ENCODE measurements at places on chromosomes 2 and 18. TPM values are rescaled to one million over a fixed set of nuclear protein-coding genes. Genes with fewer than 3 reads are reported as not detected.

- no peak for DNase-seq
Observed at GRCh38 chr2:239013678-239013976, 165.7 kb downstream of the TWIST2 start.

GRCh38 chr18:13889671-13890070 is 25.7 kb downstream of the MC2R start:
- DNase-seq, result no peak

DNA sequence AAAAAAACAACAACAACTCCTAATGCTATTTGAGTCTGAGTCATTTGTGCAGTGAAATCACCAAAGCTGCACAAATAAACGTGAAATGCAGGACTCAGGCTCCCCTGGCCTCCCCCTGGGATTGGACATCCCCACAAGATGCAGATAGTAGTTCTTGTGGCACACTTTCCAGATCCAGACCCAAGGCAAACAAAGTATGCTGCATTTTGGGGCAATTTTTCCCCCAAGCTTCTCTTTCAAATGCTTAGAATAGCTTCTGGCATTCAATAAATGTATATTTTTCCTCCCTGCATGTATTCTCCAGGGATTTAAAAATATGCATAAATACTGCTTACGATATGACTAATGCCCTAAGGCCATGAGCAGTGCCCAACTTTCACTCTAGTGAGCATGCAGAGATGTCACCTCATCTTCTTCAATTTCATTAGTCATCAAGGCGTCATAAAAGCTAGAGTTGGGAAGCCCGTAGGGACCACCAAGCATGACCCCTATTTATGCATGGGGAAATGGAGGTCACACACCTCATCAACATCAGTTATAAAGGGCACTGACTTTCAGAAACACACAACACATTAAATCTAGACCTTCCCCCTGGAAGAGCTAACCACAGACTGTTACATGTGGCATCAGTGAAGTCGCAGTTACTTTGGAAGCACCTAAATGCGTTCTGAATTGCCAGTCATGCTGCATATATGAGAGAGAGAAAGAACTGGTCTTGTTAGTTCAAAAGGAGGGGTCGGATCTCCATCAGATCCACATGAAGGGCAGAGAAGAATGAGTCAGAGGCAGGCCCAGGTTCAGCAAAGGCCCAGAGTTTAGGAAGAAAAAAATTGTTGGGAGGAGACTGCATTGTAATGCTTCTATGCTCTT is 374.1 kb downstream of the LPIN1 start:
- no peak for DNase-seq

DNA sequence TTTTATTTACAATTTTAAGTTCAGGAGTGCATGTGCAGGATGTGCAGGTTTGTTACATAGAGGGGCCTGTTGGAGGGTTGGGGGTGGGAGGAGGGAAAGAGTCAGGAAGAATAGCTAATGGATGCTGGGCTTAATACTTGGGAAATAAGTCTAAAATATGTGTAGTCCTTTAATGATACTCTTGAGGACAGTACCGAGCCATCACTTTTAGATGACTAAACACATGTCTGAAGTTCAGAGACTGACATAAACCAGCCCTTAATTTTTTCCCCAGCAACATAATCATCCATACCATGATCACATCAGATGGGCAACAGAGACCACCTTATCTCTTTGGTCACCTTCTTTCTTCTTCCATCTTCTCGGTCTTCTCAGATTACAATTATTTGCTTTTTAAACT is 189.1 kb upstream of the COL3A1 start:
- no peak for DNase-seq

DNA sequence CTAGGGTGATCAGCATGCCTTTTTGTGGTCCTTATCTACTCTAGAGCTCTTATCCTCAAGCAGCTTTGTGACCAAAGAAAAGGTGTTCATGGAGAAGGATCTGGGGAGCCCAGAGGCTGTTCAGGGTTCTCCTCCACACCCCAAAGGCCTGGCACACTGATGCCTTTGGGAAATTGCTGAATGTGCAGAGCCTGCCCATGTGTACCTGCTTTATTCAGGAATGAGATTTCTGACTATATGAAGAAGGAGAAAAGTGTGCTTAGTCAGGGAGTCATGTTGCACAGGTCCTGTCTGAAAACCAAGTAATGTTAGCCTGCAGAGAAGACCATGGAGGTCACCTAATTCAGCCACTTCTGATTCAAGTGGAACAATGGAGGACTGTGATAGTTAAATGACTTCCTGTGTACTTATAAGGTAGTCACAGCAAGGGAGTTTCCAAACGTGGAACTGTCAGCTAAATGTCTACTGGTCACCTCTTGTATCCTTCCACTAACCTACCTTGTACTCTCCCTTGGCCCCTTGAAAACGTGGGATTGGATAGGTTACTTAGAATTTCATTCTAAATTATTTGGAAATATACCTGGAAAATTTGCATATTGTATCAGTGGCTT is 81.3 kb downstream of the LIMS1 start:
- no peak for DNase-seq

- DNase-seq, result no peak
Observed at GRCh38 chr2:112020561-112020960, 34.5 kb upstream of the TMEM87B start.

GRCh38 chr2:50509852-50510251 is 522.1 kb downstream of the NRXN1 start:
- DNase-seq, result no peak

DNA sequence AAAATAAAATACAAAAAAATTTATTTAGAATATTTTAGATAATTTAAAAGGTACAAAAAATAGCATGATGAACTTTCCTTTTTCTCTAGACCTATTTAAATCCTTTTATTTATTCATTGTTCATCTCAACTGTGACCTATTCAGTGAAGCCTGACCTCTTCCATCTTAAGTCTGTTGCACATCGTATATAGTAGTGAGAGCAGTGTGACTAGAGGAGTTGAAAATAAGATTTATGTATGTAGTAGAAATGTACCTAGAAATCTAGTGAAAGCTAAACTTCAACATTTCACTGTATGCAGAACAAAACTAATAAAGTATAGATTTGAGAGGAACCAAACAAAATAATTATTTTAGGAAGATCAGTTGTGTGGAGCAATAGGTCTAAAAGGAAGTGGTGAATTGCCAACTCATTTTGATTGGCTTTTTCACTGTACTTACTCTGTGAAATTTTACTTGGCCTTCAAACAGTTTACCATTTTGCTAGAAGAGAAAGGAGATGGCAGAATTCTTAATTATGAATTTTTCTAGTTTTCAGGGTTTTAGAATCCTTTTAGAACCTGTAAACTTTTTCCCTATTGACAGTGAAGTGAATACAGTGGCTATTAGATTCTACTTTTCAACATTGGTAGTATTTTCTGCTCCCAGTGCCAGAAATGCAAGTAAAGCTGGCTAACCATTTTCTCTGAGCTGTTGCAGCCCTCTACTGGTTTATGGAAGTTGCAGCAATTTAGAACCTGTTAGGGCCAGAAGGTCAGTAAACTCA is 11.0 kb downstream of the ANKRD12 start:
- peak; percentile 44 for DNase-seq

DNA sequence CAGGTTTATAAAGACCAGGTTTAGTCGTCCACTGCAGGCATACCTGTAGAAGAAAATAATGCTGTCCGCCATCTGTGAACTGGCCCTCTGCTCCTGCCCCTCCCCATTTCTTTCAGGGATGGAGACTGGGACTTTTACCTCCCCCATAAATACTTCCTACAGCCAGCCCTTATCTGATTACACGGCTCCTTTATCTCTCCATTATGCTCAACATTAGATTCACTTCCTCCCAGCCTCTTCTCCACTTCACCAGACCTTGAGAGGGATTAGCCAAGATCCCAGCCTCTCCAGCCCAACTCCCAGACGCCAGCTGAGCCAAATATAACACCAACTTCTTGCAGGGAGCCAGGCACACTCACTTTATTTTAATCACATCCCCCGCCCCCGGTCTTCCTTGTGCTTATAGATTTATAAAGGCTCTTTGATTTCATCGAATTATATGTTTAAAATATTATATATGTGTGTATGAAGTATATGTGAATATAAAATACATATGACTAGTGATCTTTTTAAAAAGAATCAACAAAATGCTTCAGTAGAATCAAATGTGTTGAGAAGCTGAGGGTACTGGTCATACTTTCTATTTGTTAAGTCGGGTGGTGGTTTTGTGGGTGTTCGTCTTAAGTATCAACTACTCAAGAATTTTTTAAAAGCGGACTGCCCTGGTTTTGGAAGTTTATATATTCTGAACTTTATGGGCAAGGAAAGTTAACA is 81.0 kb downstream of the SPRED2 start:
- DNase-seq, result no peak

DNA sequence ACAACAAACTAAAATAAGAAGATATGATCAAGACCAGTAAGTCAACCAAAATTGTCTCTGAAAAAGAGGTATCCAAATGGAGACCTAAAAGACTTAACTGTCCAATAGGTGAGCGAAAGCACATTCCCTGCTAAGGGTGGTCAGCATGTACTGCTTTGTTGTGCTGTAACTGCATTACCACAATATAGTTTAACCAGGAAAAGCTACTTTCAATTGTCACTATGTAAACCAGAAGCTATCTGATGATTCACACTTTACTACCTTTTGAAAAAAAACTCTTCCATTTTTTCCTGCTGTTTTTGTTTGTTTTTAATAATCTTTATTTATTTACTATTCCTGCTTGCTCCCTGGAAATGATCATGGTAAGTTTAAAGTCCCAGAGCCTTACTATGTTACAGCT is 36.1 kb downstream of the ASXL2 start:
- no peak for DNase-seq

- no peak for DNase-seq
Observed at GRCh38 chr2:191126386-191127085, 24.3 kb downstream of the STAT4 start.

- no peak for DNase-seq
Observed at GRCh38 chr2:64267699-64268098, 123.5 kb upstream of the PELI1 start.

DNA sequence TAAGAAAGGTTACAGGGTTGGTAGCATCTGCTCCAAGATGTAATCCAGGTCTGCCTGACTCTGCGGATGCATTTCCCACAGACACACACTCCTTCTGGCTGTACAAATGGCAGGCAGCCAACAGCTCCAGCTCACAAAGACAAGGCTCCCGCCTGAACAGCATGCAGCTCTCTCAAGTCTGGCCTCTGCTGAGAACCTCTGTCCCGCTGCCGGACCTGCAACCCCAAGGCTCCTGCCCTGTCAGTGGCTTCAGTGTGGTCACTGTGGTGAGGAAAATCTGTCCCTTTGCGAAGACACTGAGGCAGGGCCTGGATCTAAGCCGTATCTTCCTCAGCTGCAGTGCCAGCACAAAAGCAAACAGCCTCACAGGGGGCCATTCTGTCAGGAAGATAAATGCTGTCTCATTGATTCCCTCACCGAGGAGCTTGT is 469.3 kb upstream of the MEX3C start:
- peak; percentile 33 for DNase-seq

DNA sequence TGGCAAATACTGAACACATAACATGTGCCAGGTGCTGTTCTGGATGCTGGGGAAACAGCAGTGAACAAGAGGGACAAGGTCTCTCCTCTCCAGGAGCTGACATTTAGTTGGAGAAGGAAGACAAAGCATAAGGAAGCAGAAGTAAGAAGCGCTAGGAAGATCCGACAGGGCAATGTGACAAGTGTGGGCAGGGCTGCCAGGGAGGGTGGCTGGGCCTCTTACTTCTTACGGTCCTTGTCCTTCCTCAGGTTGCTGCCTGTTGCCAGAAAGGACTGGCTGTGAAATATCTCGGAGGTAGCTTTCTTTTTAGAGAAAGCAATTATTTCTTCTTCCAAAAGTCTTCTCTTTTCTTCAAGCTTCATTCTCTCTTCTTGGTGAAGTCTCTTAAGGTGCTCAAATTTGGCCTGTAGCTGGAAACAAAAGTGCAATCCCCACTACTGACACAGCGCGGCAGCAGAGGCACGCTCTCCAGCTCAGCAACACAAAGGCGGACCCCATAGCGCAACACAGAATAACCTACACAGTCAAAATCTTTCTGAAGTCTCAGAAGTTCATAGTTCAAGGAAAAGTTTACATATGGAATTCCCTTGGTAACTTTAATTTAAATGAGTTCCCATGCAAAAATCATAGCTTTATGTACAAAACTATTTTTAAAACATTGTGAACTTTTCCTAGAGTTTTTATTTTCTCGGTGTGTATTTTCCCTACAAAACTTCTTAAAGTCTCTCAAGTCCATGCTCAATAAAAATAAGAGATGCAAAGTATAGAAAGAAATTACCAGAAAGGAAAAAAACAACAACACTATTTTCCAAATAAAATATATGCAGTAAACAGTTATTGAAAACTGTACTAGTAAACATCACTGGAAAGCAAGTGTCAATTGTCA is 67.7 kb downstream of the SEPTIN10 start:
- peak; percentile 67 for DNase-seq

- no peak for DNase-seq
Observed at GRCh38 chr18:543447-544078, 36.6 kb upstream of the CETN1 start.

GRCh38 chr18:74957588-74958224 is 251.2 kb downstream of the PTGR3 start:
- DNase-seq, result no peak

- no peak for DNase-seq
Observed at GRCh38 chr18:12656605-12656937, 1.3 kb downstream of the SPIRE1 start.

DNA sequence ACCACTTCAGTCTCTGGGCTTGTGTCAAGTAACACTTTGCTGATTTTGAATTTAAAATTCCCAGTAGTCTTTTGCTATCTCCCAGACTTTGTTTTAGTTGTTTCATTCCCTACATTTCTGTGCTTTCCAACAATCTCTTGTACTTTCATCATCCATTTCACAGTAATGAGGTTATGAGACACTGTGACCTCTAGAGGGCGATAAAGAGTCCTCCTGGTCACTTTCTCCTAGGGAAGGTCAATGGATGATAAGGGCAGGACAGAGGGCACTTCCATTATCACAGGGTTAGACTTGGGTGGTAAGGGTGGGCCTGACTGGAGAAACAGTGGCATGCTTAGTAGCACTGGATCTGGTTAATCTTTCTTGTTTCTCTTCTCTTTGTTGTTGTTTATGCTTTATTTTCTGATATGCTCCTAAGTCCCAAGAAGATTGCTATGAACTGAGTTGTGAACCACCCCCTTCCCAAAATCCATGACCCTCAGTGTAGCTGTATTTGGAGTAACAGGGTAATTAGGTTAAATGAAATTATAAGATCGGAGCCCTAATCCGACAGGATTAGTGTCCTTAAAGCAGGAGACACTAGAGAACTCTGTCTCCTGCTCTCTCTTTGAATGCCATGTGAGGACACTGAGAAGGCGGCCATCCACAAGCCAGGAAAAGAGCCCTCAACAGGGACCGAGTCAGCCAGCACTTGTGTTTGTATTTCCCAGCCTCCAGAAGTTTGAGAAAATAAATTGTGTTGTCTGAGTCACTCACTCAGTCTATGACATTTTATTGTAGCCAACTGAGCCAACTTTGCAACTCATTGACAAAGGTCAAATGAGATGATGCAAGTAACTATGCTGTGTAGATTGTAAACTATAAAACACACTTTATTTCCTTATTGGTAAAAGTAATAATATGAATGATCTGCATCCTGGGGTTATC is 779.2 kb downstream of the CNTNAP5 start:
- peak; percentile 19 for DNase-seq

Gene UGT1A4
- total RNA-seq, result 5.2 TPM

Gene RNPEPL1
- total RNA-seq, result 91.8 TPM

Gene FBXO48
- total RNA-seq, result 1.7 TPM

Gene BCL11A
- 21.3 TPM for total RNA-seq
